ENCODE measurements at places on chromosomes 1 and 21. TPM values are rescaled to one million over a fixed set of nuclear protein-coding genes. Genes with fewer than 3 reads are reported as not detected.

- DNase-seq = no peak
Observed at GRCh38 chr1:204089044-204089751, 16.3 kb downstream of the SOX13 start.

GRCh38 chr1:68119445-68119844 is 69.0 kb upstream of the DIRAS3 start:
- DNase-seq = no peak

The CDCA8 gene
- total RNA-seq = 0.33 TPM

GRCh38 chr21:45064091-45064490 is 10.3 kb upstream of the ADARB1 start:
- DNase-seq = no peak

- no peak for DNase-seq
Observed at GRCh38 chr1:19463504-19463803, 21.9 kb downstream of the CAPZB start.

- DNase-seq = peak; percentile 51
Observed at GRCh38 chr1:160189649-160190625, at the start of gene CASQ1. Gene CASQ1 (plus strand): TSS chr1:160190575. CDS start chr1:160190752, 177 bp downstream.

GRCh38 chr21:37463083-37463801 is 96.7 kb downstream of the DYRK1A start:
- no peak for DNase-seq

DNA sequence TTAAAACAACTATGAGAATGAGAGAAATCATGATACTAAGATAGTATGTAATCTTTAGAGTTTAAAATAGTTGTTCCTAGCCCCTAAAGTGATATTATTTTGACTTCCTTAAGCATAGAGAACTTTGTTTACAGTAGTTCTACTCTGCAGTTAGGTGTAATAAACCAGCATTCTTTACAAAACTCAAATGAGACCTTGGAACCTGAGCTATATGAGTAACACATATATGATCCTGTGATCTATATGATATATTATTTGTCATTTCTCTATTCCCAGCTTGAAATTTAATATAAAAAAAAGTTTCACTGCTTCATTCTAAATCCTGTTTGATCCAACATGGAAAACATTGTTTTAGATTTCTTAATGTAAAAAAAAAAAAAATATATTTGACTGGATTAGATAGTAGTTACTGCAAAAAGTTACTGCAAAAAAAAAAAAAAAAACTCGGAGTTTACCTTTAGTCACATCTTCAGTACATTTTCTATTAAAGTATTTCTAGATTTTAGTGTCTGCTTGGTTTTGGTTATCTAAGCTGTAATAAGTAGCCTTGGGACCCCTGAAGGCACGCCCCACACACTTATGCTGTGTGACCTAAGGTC is 463.8 kb downstream of the USP25 start:
- no peak for DNase-seq

The C1QC gene
- 76.6 TPM for total RNA-seq

GRCh38 chr21:44304011-44304616 is 4.3 kb downstream of the PFKL start:
- DNase-seq = no peak

DNA sequence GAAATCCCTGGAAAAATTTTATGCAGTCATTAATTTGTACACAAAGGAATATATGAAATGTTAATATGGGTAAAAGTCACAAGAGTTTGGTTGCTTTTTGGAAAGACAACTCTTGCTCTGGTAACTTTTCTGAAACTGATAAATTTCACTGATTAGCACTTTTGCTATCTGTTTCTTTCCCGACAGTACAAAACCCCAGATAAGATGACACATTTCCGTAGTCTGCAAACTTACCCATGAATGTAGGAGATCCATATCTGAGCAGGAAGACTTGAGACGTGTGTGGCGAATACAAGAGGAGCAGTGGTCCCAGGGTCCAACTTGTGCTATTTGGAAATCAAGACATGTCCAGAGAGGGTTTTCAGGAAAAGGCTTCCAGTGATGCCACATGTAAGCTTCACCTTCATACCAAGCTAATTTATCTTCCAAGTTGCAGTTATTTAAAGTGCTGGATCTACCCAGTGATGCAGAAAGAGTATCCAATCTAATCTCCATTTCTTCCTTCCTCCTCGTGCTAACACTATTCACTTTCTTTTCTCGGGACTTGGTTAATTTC is 35.9 kb upstream of the SAMSN1 start:
- DNase-seq = no peak

The ZNF436 gene
- total RNA-seq = 11.8 TPM

- no peak for DNase-seq
Observed at GRCh38 chr1:202642619-202643291, 67.5 kb downstream of the SYT2 start.

DNA sequence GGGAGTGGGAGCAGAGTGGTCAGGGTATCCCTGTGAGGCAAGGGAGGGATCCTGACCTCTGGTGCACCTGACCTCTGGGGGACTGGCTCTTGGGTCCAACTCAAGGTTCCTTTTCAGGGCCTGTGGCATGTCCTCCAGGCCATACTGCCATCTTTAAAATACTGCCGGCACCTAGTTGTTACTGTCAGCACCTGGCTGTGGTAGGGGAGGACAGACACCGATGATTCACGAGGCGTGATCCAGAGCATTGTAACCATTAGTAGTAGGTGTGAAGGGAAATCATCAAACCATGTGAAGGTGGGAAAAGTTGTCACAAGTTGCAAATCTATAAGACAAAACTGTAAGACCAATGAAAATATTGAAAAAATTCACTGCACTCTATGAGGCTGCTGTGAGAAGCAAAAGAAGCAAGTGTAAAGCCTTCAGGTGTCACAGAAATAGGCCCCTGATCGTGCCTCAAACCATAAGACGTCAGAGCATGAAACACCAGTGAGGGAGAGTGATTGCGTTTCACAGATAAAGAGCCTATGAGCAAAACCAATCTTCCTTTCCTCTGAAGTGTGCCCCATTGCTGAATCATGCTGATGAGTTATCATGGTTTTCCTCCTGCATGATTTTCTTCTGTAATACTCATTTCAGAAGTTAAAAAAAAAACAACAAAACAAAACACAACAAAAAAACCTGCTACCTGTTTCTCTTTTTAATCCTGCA is 55.3 kb downstream of the CDC7 start:
- DNase-seq = no peak

GRCh38 chr1:2801535-2802291 is at the start of gene TTC34:
Gene TTC34 (minus strand): TSS chr1:2801693. CDS start chr1:2800827, 866 bp downstream.
- DNase-seq = no peak

The TNFSF4 gene
- total RNA-seq = 0.44 TPM

DNA sequence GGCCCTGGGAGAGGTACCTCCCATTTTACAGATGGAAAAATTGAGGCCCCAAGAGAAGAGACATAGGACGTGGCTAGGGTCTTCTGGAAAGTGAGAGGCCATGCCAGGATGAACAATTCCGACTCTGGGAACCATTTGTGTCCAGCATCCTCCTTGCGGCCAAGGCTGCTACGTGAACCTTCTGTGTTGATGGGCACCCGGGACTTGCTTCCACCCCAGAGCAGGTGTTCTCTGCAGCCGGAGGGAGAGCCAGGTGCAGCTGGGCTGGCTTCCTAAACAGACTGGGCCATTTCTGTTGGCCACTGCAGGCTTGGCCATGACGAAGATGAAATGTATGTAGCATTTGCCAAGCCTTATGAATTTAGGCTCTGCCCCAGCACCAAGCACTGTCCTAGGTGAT is 118.9 kb downstream of the PRDM2 start:
- no peak for DNase-seq

The DNAJC6 gene
- 4.7 TPM for total RNA-seq

The HSPG2 gene
- 257 TPM for total RNA-seq

DNA sequence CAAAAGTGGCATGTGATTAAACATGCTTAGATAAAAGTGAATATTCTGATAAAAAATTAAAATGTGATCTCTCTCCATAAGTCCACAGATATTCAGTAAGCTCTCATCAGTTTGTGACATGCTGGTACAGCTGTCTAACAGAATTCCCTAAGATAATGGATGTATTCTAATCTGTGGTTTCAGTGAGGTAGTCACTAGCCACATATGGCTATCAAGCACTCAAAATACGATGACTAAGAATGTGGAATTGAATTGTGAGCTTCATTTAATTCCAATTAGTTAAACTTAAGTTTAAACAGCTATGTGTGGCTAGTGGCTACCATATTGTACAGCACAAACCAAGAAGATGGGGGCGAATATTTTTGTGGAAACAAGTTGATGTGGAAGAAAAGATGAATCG is 4.1 kb upstream of the REG4 start:
- no peak for DNase-seq

DNA sequence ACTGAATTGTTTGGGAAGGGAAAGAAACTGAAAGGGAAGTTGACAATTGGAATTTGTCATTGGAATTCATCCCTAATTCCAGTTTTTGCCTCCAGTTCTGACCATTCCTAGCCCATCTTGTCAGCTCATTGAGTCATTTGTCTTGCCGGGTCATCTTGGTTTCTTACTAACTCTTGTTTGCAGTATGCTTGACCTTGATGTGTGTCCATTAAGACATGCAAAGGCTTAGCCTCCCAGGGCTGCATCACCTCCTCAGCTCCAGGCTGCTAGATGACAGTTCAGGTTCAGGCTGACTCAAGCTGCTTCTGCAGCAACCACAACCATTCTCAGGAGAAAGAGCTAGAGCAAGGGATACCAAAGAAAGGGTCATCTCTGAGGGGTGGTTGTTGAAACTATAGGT is 151.3 kb upstream of the PTGFR start:
- DNase-seq = no peak

GRCh38 chr1:157047062-157047410 is 1.5 kb upstream of the ARHGEF11 start:
- no peak for DNase-seq

DNA sequence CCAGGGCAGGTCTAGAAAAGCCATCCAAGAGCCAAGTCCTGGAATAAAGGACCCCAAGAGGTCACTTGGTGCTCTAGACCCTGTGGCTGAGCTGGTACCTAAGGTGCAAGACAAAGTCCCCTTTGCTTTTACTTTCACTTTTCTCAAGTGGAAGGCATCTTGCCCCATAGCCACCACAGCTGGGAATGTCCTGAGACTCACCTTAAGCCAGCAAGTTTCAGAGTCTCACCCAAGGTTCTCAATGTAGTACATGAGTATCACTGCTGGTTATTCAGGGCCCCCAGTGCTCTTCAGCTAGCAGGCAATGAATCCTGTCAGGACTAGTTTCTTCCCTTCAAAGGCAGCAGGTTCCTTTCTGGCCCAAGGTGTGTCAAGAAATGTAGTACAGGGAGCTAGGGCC is 67.5 kb downstream of the UROD start:
- DNase-seq = no peak

DNA sequence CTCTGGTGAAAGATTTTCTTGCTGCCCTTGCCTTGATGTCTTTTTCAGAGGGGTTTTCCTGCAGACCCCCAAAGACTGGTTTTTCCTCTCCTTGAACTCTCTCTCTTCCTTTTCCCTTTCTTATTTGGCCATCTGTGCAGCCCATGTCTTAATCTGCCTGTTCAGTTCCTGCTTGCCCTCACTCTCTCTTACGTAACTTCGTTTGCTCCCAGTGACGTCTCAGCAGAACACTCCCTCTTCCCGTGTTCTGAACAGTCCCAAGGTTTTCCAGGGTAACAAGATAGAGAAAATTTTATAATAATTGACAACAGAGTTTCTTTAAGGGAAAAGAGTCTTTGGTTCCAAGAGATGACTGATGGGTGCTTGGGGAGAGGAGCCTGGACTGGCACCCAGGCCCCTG is 109.1 kb upstream of the LMO4 start:
- no peak for DNase-seq

GRCh38 chr1:196007763-196008162 is 600.5 kb downstream of the KCNT2 start:
- DNase-seq = no peak

DNA sequence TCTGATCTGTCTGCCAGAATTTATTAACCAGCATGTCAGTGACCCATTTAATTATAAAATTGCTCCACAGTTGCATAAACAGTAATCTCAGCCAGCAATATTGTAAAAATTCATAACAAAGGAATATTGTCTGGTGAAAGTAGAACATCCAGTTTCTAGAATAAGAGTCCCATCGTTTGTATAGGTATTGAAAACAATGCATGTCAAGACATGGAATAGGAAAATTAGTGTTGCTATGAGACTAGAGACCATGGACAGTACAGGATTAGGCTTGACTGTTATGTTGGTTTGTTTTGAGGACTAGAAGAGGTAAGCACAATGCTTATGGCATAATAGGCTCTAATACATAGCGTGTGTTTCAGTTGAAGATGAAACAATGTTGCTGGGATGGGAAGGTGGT is 37.1 kb downstream of the ATF6 start:
- DNase-seq = no peak

The TLR5 gene
- total RNA-seq = 2.3 TPM

DNA sequence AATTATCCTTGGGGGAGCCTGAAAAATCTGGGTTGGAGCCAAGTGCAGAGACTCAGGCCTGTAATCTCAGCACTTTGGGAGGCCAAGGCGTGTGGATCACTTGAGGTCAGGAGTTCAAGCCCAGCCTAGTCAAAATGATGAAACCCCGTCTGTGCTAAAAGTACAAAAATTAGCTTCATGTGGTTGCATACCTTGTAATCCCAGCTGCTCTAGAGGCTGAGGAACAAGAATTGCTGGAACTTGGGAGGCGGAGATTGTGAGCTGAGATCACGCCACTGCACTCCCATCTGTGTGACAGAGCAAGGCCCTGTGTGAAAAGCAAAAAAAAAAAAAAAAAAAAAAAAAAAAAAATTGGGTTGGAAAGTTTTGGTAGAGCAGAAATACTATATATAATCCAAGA is 1563.6 kb upstream of the PRMT6 start:
- DNase-seq = no peak

DNA sequence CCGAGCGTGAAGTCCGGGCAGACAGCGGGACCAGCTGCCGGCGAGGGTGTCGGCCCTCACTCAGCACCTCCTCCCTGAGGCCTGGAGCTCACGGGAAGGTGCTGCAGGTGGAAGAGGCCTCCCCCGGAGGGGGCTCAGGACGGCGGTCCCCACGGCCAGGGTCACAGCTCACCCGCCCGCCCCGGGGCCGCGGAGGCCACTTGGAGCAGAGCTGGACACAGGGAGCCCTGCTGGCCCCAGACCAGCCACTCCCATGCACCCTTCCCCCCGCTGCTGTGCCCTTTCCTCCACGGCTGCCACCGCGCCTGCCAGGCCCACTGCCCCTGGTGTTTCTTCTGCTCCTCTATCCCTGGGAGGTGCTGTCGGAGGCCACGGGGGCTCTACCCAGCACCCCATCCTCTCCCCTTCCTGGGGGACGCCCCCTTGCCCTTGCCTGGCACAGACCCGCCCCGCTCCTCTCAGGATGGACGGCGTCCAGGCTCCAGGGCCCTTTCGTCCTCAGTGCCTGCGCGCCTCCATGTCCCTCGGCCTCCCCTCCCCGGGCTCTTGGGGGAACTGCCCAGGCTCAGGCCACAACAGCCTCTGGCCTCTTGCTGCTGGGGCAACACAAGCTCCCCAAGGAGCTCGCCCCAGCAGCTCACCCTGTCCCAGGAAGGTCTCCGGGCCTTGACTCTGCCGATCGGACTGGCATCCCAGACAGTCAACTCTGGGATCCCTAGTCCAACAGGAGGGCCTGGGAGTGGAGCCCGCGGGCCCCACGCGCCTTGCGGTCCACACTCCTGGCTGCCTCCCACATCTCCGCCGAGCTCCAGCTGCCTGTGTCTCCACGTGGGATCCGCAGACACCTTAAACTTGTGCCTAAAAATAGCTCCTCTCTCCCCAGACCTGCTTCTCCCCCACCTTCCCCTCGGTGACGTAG is 4.1 kb downstream of the TMEM240 start:
- no peak for DNase-seq

- no peak for DNase-seq
Observed at GRCh38 chr1:204834752-204835151, 35.9 kb upstream of the NFASC start.

Data from left ventricle myocardium inferior (tissue), 1 donor.